ENCODE measurements at places on chromosomes 5 and 9. TPM values are rescaled to one million over a fixed set of nuclear protein-coding genes. Genes with fewer than 3 reads are reported as not detected.
A peak's percentile ranks its signal among the peaks of the same experiment; 100 is the strongest.

GRCh38 chr9:12403721-12404120 lies 289.5 kb upstream of the TYRP1 start:
- H3K4me3 ChIP-seq, result no peak overlapping the region
- no peak overlapping the region for H3K27ac ChIP-seq
- no peaks in the 10 kb centered on the region for H3K4me1 ChIP-seq
- no peaks in the 10 kb centered on the region for H3K36me3 ChIP-seq

RLN2 gene
- total RNA-seq, result 2.0 TPM

GRCh38 chr5:36089989-36090388 lies 23.3 kb upstream of the UGT3A2 start:
- peaks cover 35% of the 10 kb centered on the region for H3K27me3 ChIP-seq
- no peaks in the 10 kb centered on the region for H3K4me1 ChIP-seq
- no peak overlapping the region for H3K27ac ChIP-seq
- peak; percentile 19 for DNase-seq

DNA sequence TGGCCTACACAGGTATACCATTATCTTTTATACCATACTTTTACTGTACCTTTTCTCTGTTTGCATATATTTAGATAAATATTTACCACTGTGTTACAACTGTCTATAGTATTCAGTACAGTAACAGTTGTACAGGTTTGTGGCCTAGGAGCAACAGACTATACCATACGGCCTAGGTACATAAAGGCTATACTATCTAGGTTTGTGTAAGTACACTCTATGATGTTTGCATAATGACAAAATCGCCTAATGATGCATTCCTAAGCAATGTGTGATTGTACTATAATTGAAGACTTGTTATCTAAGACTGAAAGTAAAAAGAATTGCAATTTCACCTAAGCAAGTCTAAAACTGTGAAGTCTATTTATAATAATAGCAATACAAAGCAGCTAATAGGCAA lies 3.9 kb downstream of the C9orf72 start:
- no peak overlapping the region for H3K27ac ChIP-seq
- H3K4me3 ChIP-seq, result no peak overlapping the region
- H3K36me3 ChIP-seq, result peaks cover 26% of the 10 kb centered on the region
- DNase-seq, result no peak

- H3K27me3 ChIP-seq, result no peaks in the 10 kb centered on the region
- H3K4me3 ChIP-seq, result no peak overlapping the region
- H3K27ac ChIP-seq, result no peak overlapping the region
- peaks cover 24% of the 10 kb centered on the region for H3K4me1 ChIP-seq
- no peaks in the 10 kb centered on the region for H3K36me3 ChIP-seq
- DNase-seq, result no peak
Measured at GRCh38 chr5:123439709-123440108, 16.5 kb upstream of the CEP120 start.

GRCh38 chr9:134360180-134360759 lies 34.0 kb downstream of the RXRA start:
- H3K4me1 ChIP-seq, result no peaks in the 10 kb centered on the region
- DNase-seq, result no peak
- no peak overlapping the region for H3K4me3 ChIP-seq
- H3K27me3 ChIP-seq, result no peaks in the 10 kb centered on the region

DNA sequence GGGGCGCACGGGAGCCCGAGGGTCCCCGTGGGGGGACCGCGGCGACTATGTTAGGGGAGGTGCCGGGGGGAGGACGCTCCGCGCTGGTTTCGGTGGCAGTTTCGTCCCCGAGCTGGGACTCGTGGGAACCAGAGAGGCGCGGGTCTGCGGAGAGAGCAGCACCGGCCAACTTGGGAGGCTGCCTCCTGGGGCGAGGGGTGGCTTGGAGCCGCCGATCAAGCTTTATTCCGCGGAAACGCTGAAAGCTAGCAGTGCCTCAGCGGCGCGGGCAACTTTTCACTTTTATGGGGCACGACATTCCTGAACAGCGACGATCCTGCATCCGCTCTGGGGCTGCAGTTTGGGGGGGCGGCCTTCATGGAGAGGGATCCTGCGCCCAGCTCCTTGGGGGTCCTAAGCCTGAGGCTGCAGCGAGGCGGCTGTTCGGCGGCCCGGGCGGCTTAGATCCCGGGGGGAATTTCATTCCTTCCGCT lies 369 bp downstream of the OCLN start:
- no peaks in the 10 kb centered on the region for H3K36me3 ChIP-seq
- H3K27ac ChIP-seq, result no peak overlapping the region
- peak overlapping the region; percentile 65 for H3K4me3 ChIP-seq
- H3K27me3 ChIP-seq, result peaks cover 72% of the 10 kb centered on the region

GLRA1 gene
- total RNA-seq, result not detected

SPATA31E1 gene
- total RNA-seq, result not detected

GRCh38 chr9:81671880-81672280 lies 17.5 kb downstream of the TLE1 start:
- no peaks in the 10 kb centered on the region for H3K4me1 ChIP-seq
- DNase-seq, result no peak
- H3K27me3 ChIP-seq, result no peaks in the 10 kb centered on the region
- H3K36me3 ChIP-seq, result no peaks in the 10 kb centered on the region

PPP2R2B gene
- 1.8 TPM for total RNA-seq

GRCh38 chr9:21524099-21524830 lies 42.2 kb upstream of the IFNE start:
- H3K4me1 ChIP-seq, result no peaks in the 10 kb centered on the region
- H3K27ac ChIP-seq, result no peak overlapping the region
- H3K36me3 ChIP-seq, result no peaks in the 10 kb centered on the region
- no peak for DNase-seq
- H3K27me3 ChIP-seq, result no peaks in the 10 kb centered on the region

PPP2CA gene
- total RNA-seq, result 128 TPM

ENHO gene
- total RNA-seq, result not detected

WDR31 gene
- 0.55 TPM for total RNA-seq

SLC45A2 gene
- total RNA-seq, result not detected

DNA sequence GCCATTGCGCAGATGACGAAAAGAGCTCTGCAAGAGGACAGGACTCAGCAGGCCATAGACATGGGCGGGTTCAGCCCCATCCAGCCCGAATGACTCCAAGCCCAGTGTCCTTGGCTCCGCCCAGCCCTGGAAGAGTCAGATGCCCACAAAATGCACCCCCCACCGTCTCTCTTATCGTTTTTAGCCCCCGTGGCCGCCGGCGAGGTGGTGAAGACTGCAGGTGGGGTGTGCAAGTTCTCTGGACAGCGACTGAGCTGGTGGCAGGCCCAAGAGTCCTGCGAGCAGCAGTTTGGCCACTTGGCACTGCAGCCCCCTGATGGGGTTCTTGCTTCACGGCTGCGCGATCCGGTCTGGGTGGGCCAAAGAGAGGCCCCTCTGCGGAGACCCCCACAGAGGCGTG lies 2.1 kb downstream of the ADGRD2 start:
- no peaks in the 10 kb centered on the region for H3K4me1 ChIP-seq
- DNase-seq, result no peak
- no peaks in the 10 kb centered on the region for H3K36me3 ChIP-seq
- peaks cover 32% of the 10 kb centered on the region for H3K27me3 ChIP-seq
- H3K27ac ChIP-seq, result no peak overlapping the region

DNA sequence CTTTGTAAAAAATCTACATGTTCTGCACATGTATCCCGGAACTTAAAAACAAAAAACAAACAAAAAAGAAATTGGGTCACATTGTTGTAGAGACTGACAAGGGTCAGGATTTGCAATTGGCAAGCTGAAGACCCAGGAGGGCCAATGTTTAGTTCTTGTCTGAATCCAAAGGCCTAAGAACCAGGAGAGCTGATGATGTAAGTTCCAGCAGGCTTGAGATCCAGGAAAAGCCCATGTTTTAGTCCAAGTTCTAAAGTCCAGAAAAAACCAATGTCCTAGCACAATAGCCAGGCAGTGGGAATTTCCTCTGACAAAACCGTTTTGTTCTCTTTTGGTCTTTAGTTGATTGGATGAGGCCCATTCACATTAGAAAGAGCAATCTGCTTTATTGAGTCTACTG lies 244.9 kb downstream of the DMAC1 start:
- H3K36me3 ChIP-seq, result no peaks in the 10 kb centered on the region
- no peak overlapping the region for H3K27ac ChIP-seq

- no peak overlapping the region for H3K4me3 ChIP-seq
- H3K36me3 ChIP-seq, result no peaks in the 10 kb centered on the region
- no peaks in the 10 kb centered on the region for H3K4me1 ChIP-seq
Measured at GRCh38 chr9:112884101-112884500, 6.6 kb downstream of the SLC46A2 start.

LECT2 gene
- total RNA-seq, result not detected

GRCh38 chr5:180976518-180976917 lies 12.1 kb upstream of the BTNL3 start:
- H3K27ac ChIP-seq, result peak overlapping the region; percentile 77
- H3K4me1 ChIP-seq, result peaks cover 9% of the 10 kb centered on the region
- no peaks in the 10 kb centered on the region for H3K36me3 ChIP-seq
- DNase-seq, result peak; percentile 11

CYSRT1 gene
- 0.35 TPM for total RNA-seq

DNA sequence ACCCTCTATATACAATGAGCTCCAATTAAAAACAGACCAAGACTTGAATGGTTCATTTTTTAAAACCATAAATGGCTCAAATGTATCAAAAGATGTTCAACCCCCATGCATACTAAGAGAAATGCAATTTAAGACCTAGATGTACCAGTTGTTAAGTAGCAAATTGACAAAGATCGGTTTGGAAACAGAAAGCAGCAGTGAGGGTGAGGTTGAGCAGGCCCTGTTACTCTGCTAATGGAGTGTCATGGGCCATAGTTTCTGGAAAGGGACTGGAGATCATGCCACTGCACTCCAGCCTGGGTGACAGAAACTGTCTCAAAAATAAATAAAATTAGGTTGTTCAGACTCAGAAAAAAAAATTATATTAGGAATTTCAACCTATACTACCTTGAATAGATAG lies 55.0 kb downstream of the FNBP1 start:
- no peak for DNase-seq
- H3K27ac ChIP-seq, result no peak overlapping the region
- H3K4me1 ChIP-seq, result peaks cover 75% of the 10 kb centered on the region

- peaks cover 2% of the 10 kb centered on the region for H3K27me3 ChIP-seq
- no peak overlapping the region for H3K27ac ChIP-seq
- no peak for DNase-seq
- peaks cover 3% of the 10 kb centered on the region for H3K4me1 ChIP-seq
- H3K4me3 ChIP-seq, result no peak overlapping the region
- H3K36me3 ChIP-seq, result no peaks in the 10 kb centered on the region
Measured at GRCh38 chr9:121842612-121842978, 191.2 kb downstream of the DAB2IP start.

- H3K27ac ChIP-seq, result no peak overlapping the region
- no peaks in the 10 kb centered on the region for H3K27me3 ChIP-seq
- H3K4me3 ChIP-seq, result no peak overlapping the region
- no peak for DNase-seq
Measured at GRCh38 chr5:158679221-158679641, 420.5 kb downstream of the EBF1 start.

- peak overlapping the region; percentile 76 for H3K27ac ChIP-seq
- DNase-seq, result peak; percentile 14
- H3K36me3 ChIP-seq, result peaks cover 30% of the 10 kb centered on the region
- H3K4me1 ChIP-seq, result peaks cover 35% of the 10 kb centered on the region
Measured at GRCh38 chr9:131530546-131530919, 530 bp downstream of the UCK1 start.

DNA sequence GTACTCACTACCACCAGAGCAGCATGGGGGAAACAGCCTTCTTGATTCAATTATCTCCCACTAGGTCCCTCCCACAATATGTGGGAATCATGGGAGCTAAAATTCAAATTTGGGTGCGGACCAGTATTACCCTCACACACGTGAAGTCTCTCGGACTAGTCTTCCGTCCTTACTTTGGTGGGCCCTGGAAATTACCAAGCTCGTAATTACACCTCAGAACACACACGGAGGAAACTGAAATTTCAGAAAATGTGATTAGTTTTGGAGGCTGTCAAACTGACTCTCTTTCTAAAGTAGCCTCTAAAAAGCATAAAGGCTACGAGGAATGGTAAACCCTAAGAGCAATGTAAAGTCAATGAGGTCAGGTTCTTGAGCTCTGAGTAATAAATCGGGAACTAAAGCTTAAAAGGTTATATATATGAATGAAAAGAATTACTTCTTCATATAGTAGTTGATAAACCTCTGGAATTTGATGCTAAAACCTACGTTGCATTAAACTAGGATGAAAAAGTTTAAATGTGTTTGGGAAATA lies 842 bp upstream of the FEM1C start:
- peaks cover 39% of the 10 kb centered on the region for H3K4me1 ChIP-seq
- H3K27me3 ChIP-seq, result no peaks in the 10 kb centered on the region
- DNase-seq, result no peak

CEL gene
- 2.8 TPM for total RNA-seq

- DNase-seq, result no peak
- no peak overlapping the region for H3K4me3 ChIP-seq
- no peak overlapping the region for H3K27ac ChIP-seq
- no peaks in the 10 kb centered on the region for H3K36me3 ChIP-seq
- peaks cover 10% of the 10 kb centered on the region for H3K4me1 ChIP-seq
- H3K27me3 ChIP-seq, result peaks cover 19% of the 10 kb centered on the region
Measured at GRCh38 chr5:158753354-158753753, 346.4 kb downstream of the EBF1 start.

DNA sequence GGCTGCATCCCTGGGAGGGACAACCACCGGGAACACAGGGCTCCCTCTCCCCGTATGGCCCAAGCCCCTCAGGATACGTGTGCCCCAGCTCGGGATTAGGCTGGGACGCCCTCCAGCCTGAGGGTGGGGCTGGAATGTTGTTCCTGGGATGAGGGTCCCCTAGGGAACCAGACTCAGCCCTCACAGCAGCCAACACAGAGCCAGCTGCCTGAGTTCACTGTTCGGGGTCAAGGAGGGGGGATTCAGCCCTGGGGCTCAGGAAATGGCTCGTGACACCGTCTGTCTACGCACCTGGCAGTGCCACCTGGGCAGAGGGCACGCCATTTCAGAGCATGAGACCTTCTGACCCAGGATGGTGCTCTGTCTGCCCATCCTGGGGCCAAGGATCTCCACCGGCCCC lies 8.9 kb downstream of the RNF44 start:
- H3K4me3 ChIP-seq, result no peak overlapping the region
- H3K36me3 ChIP-seq, result peaks cover 48% of the 10 kb centered on the region
- H3K4me1 ChIP-seq, result peaks cover 39% of the 10 kb centered on the region
- DNase-seq, result no peak
- no peaks in the 10 kb centered on the region for H3K27me3 ChIP-seq

DNA sequence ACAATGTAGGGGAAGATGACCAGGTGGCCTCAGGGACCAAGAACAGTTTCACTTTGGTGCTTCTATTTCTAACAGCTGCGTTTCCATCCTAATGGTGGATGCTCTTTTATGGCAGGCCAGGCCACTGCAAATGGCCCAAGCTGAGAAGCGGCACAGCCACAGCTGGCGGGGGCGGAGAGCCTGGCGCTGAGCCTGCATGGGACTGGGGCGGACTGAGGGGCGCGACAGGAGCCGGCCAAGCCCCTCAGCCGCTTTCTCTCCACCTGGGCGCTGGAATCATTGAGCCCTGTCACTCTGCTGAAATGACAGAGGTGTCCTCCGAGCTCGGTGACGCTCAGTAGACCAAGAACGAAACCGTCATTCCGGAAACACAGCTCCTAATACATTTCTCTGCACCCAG lies 317.3 kb upstream of the PDE4D start:
- no peak overlapping the region for H3K27ac ChIP-seq
- no peak overlapping the region for H3K4me3 ChIP-seq

GRCh38 chr5:111434800-111435199 lies 77.5 kb downstream of the STARD4 start:
- H3K36me3 ChIP-seq, result peaks cover 34% of the 10 kb centered on the region
- H3K27me3 ChIP-seq, result no peaks in the 10 kb centered on the region
- H3K4me1 ChIP-seq, result peaks cover 26% of the 10 kb centered on the region
- no peak overlapping the region for H3K4me3 ChIP-seq
